ENCODE measurements at places on chromosomes 2 and 18. TPM values are rescaled to one million over a fixed set of nuclear protein-coding genes. Genes with fewer than 3 reads are reported as not detected.

TMEM37 gene
- not detected for total RNA-seq

MAL gene
- 0.23 TPM for total RNA-seq

COL6A3 gene
- total RNA-seq = 23.8 TPM

LRATD1 gene
- total RNA-seq = 8.1 TPM

RBKS gene
- 3.1 TPM for total RNA-seq

OBSL1 gene
- 29.7 TPM for total RNA-seq

XPO1 gene
- total RNA-seq = 110 TPM

ADAM17 gene
- 26.2 TPM for total RNA-seq

Data from hair follicular keratinocyte (primary cell).